ENCODE measurements at places on chromosomes 7 and 10. TPM values are rescaled to one million over a fixed set of nuclear protein-coding genes. Genes with fewer than 3 reads are reported as not detected.

- no peak for DNase-seq
Measured at GRCh38 chr10:22550732-22551131, 163.6 kb downstream of the PIP4K2A start.

The AKR1C4 gene
- polyA plus RNA-seq = not detected

The TCAF2 gene
- polyA plus RNA-seq = 2.8 TPM

The C10orf53 gene
- 0.13 TPM for polyA plus RNA-seq

- no peak for DNase-seq
Measured at GRCh38 chr7:128959296-128959695, 21.6 kb downstream of the IRF5 start.

DNA sequence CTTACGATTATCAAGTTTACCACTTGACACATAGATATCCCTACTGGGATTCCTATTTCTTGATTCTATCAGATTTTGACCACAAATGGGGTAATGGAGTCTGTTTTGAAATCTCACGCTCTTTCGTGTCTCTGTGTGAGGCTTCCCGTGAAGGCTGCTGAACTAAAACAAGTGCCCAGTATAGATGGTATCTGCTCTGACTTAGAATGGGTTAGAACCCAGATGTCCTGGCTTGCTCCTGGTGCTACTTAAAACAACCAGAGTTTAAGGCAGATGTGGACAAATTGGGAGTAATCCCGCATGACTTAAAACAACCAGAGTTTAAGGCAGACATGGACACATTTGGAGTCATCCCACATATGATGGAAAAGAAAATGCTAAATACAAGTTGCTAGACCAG is 85.9 kb downstream of the FAM204A start:
- DNase-seq = no peak

The ACBD7 gene
- 7.1 TPM for polyA plus RNA-seq

- DNase-seq = no peak
Measured at GRCh38 chr7:157397036-157397720, 60.4 kb downstream of the DNAJB6 start.
